Activated T-helper 1 cell treated with Interleukin-2 at 50 U/mL for 16 hours (primary cell): ENCODE measurements at places on chromosomes 12 and 14.

DNA sequence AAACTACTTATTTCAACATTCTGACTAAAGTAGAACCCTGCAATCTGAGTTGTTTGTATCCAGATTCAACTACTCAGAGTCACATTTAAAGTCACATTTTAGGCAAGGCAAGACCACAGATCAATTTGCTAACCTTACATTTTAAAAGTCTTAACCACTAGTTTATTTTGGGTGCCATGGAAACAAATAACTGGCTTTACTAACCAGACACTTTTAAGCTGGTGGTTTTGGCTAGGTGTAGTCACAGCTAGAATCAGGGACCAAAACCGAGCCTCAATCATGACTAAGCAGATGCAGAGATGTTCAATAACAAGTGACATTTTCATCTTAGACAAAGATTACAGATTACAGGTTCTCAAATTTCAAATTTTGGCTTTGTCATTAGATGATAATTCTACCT, 115.3 kb downstream of the PDE6H start:
- DNase-seq: no peak

GRCh38 chr12:78271546-78271945, 440.9 kb downstream of the NAV3 start:
- DNase-seq: no peak

DNA sequence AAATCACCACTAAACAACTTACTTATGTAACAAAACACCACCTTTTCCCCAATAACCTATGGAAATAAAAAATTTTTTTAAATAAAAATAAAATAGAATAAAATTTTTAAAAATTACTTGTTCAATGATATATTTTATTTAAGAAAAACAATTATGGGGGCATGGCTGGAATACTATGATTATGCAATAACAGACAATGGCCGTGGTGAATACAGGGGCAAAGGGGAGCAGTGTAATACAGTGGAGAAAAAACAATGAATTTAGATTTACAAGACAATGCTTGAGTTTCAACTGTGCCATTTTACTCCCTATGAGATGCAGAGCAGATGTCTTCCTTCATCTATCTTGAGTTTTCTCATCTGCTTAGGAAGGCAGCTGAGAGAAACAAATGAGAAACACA, 72.9 kb downstream of the BLTP3B start:
- DNase-seq: no peak

DNA sequence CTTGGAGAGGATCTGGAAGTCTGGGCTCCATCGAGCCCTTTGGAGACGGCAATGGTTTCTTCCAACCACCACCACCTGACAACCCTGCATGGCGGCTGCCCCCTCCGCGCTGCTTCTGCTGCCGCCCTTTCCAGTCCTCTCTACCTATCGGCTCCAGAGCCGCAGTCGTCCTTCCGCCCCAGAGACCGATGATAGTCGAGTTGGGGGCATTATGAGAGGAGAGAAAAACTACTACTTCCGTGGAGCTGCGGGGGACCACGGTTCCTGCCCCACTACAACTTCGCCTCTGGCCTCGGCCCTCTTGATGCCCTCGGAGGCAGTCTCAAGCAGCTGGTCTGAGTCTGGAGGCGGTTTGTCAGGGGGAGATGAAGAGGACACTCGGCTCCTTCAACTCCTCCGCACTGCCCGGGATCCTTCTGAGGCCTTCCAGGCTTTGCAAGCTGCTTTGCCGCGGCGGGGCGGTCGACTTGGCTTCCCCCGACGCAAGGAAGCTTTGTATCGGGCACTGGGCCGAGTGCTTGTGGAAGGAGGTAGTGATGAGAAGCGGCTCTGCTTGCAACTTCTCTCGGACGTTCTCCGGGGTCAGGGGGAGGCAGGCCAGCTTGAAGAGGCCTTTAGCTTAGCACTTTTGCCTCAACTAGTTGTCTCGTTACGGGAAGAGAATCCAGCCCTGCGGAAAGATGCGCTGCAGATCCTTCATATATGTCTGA, 499 bp downstream of the TOGARAM1 start:
- no peak for DNase-seq

DNA sequence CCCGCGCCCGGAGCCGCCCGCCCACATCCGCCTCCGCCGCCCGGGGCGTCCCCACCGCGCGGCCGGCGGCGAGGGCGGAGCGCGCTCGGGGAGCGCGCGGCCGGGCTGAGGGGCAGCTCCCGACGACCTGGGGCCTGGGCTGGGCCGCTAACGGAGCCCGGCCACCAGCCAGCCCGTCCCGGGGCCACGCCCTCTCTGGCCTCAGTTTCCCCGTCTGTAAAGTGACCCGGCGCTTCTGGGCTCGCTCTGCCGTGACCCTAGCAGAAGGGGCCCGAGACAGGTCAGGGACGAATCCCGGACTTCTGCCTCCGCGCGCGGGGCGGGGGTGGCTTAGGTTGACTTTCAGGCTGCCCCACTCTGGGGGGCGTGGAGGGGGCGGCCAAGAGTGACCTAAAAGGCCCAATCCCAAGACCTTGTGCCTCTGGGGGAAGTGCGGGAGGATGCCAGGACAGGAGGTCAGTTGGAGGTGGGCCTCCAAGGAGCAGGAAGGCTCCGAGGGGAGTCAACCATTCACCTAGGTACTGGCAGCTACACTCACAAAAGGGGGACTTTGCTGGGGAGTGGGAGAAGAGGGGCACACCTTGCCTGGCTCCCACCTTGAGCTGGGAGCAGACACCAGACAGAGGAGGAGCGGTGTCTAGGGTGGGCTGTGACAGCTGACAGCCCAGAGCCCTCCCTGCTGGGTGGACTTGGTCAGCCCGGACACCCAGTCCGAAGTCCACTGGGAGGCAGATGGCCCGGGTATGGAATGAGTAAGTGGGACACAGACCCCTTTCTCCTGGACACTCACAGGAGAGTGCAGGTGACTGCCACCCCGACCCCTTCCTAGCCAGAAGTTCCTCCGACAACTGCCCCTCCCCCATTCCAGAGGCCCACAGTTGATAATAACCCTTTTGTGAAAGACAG, 486 bp upstream of the AKT1 start:
- peak; percentile 55 for DNase-seq

- no peak for DNase-seq
These were observed 15.3 kb downstream of the VPS37B start for GRCh38 chr12:122880668-122881067.

GRCh38 chr14:78697341-78697740, 527.2 kb downstream of the NRXN3 start:
- no peak for DNase-seq

- no peak for DNase-seq
These were observed 56.4 kb upstream of the USP44 start for GRCh38 chr12:95607642-95608041.
